ENCODE measurements at places on chromosomes 2 and 18. TPM values are rescaled to one million over a fixed set of nuclear protein-coding genes. Genes with fewer than 3 reads are reported as not detected.

SERPINB12 gene
- total RNA-seq = not detected

ITGAV gene
- total RNA-seq = 39.1 TPM

AMER3 gene
- not detected for total RNA-seq

DNA sequence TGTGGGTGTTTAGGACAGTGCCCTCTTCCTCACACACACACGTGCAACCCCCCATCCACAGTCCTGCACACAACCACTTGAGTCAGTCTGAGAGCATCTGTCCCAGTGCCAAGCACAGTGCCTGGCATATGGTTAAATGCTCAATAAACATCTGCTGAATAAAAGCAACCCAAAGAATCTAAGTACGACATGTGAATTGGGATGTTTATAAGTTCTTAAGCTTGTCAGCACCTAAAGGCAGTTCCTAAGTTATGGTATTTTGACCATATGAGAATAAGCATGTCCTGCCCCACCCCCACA is 37.8 kb downstream of the CAPN13 start:
- DNase-seq = no peak
- H3K27ac ChIP-seq = no peak overlapping the region
- no peaks in the 10 kb centered on the region for H3K4me1 ChIP-seq
- H3K4me3 ChIP-seq = no peak overlapping the region
- no peaks in the 10 kb centered on the region for H3K36me3 ChIP-seq

LMAN2L gene
- total RNA-seq = 9.2 TPM

STPG4 gene
- not detected for total RNA-seq

DNA sequence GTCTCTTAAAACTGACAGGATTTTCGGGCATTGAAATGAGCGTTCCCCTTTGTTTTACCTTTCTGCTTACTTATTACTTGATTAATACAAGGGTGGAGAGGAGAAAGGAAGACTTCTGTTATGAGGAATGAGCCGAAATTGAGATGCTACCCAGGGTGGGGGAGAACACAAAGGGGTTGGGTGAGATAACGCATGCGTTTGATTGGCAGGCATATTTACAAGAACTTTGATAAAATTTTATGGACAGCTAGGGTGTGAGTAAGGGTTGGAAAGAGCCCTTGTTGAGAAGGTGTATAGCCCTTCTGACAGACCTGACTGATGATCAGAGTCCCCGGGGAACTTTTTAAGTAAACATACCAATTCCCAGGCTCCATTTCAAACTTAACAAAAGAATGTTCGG is 1.8 kb downstream of the RNF138 start:
- no peak for DNase-seq
- H3K27me3 ChIP-seq = no peaks in the 10 kb centered on the region
- no peaks in the 10 kb centered on the region for H3K4me1 ChIP-seq
- H3K36me3 ChIP-seq = no peaks in the 10 kb centered on the region

DNA sequence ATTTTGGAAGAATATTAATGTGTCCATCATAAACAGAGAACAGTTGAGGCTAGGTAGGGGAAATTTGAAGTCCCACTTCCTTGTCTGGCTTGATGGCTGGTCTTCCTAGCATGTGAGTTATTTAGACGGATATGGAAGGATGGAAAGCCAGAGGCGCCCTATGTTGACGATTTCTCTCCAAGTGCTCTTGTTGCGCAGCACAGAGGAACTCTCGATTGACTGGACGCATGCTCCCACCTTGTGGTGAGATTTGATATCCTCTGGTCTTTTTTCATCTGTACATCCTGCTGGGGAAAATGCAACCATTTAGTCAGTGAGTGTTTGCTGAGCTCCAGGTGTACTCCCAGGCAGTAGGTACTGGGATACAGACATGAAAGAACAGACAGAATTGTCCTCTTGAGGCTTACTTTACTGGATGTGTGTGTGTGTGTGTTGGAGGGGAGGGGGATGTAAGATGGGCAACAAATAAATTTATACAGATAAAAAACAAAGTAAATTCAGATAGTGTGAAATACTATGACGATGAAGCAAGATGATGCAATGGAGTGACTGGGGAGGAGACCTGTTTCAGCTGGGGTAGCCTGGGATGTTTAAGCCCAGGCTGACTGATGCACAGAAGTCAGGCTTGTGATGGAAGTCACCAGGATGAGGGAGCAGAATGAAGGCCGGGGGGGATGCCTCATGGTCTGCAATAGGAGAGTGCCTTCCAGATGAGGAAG is 137.2 kb downstream of the TRIM43 start:
- DNase-seq = peak; percentile 63
- H3K4me3 ChIP-seq = no peak overlapping the region
- no peaks in the 10 kb centered on the region for H3K36me3 ChIP-seq

Data from right lobe of liver (tissue), 6 donors.